Activated CD8-positive, alpha-beta T cell treated with anti-CD3 and anti-CD28 coated beads, Interleukin-2, amount 10 ng/mL, durations not matched to agents 7 days and 5 days (primary cell): ENCODE measurements at places on chromosomes 4 and X.

DNA sequence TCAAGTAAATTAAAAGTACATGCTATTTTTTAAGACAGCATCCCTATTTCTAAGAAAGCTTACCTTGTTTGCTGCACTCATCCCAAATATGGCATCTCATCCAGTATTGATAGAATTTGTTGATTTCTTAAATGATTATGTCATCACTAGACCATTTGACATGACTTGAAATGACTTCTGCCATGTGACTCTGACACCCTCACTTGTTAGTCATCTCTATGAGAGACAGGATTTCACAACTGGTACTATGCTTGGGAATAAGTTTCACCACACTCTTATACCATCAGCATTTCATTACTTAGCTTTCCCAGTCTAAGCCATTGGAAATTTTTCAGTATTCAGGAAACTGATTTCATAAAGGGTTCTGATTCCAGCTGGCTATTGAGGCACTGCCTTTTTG is 55.3 kb downstream of the TMPRSS11F start:
- DNase-seq: no peak

GRCh38 chr4:123588631-123589241 is 192.1 kb downstream of the SPRY1 start:
- no peak for DNase-seq

DNA sequence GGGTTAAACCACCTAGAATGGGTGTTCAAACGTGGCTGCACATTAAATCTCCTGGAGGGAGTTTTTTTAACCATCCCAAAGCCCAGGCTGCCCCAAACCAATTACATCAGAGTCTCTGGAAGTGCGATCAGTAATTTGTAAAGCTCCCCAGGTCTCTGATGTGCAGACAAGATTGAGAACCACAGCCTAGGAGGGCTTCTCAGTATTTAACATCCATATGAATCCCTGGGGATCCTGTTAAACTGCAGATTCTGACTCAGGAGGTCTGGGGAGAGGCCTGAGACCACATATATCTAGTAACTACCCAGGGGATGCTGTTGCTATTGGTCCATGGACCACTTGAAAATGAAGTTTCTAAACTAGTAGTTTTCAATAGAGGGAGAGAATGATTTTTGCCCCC is 42.6 kb downstream of the SMPX start:
- no peak for DNase-seq

DNA sequence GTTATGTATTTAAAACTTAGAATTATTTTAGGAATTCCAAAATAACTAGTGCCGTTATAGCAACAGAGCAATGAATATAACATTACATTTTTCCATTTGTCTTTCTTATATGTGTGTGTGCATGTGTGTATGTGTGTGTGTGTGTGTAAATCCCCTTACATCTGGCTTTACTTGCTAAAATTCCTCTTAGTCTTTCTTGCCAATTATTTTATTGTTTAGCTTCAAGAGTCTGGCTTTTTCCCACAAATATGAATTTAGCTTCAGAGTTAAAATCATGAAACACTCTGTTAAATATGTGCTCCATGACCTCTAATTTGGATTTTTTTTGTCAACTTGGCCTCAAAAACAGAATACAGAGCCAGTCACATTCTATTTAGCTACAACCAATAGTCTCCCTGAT is 18.9 kb downstream of the FGF13 start:
- no peak for DNase-seq

DNA sequence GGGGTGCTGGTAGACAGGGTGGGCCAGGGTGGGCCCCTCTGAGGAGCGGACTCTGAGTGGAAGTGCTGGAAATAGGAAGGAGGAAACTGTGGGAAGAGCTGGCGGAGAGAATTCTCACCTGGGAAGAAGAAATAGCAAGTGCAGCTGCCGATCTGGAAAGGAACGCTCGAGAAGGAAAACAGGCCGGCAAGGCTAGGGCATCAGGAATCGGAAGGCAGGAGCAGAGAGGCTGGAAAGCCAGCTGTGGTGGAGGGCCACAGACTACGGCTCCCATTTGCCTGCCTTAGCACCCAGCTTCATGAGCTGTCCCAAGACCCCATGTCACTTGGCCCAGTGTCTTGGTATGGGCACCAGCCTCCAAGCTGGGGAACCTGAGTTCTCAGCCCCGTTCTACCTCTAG is 37.3 kb downstream of the DCTD start:
- DNase-seq: no peak

DNA sequence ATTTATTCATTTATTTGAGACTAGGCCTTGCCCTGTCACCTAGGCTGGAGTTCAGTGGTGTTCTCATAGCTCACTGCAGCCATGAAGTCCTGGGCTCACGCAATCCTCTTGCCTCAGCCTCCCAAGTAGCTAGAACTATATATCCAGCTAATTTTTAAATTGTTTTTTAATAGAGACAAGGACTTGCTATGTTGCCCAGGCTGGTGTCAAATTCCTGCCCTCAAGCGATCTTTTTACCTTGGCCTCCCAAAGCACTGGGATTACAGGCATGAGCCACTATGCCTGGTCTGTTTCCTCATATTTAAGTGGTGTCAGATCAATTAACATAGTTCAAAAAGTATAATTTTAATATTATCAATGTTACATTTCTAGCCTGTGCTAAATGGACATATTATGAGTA is 68.5 kb downstream of the AFF1 start:
- DNase-seq: no peak

- no peak for DNase-seq
Measured at GRCh38 chr4:94634271-94634670, 123.5 kb upstream of the BMPR1B start.

GRCh38 chr4:37858872-37859271 is 32.0 kb upstream of the TBC1D1 start:
- DNase-seq: no peak

DNA sequence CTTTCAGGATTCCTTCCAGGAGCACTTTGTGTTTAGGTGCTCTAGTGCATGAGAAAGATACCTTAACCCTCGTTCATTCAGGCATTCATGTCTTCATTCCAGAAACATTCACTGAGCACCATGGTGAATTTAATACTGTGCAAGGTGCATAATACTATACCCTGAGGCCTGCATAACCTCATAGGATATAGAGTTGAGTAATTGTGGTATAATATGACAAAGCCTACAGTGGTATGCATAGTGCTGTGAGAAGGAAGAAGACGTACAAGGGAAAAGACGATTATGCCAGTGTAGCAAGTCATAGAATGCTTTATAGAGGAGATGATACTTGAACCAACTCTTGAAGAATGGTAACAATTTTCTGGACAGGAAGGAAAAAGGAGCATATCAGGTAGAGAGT is 34.3 kb downstream of the MTM1 start:
- DNase-seq: no peak

DNA sequence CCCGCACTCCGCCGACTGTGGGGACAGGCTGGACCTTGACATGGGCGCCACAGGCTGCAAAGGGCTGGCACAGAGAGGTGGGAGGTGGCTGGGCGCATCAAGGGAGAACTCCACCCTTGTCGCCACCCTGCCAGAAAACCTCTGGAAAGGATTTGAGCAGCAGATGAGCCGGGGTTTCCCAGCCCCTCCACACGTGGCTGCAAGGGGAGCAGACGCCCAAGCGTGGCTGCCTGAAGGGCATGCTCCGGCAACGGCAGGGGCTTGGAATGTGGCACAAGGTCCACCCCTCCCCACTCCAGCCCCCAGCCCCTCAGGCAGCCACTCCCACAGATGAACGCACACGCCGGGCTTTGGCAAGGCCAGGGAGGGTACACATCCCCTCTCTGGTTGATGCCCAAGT is 4.6 kb downstream of the BGN start:
- no peak for DNase-seq

GRCh38 chr4:140641789-140642439 is 73.2 kb upstream of the UCP1 start:
- DNase-seq: no peak

DNA sequence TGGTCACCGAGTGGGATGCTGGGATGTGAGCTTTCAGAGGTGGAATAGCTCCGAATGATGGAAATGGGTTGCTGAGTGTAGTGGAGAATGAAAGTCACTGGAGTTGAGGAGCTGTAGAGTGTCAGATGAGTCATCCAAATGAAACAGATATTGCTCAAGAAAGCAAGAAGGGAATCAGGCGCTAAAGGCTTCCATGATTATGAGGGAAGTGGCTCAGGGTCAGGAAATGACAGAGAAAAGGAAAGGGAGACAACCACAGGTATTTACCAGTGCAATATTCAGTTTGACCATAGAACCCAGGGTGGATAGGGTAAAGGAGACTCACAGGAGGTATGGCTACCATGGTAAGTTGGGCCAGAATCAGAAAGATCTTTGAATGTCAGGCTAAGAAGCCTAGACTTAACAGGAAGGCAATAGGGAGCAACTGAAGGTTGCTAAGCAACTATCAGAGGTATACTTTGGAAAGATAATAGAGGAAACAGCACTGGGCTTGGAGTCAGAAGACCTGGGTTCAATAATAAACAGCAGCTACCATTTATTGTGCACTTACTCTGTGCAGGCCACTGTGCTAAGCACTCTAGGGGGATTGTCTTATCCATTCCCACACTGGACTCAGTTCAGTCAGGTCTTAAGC is 11.7 kb downstream of the LAS1L start:
- DNase-seq: no peak

DNA sequence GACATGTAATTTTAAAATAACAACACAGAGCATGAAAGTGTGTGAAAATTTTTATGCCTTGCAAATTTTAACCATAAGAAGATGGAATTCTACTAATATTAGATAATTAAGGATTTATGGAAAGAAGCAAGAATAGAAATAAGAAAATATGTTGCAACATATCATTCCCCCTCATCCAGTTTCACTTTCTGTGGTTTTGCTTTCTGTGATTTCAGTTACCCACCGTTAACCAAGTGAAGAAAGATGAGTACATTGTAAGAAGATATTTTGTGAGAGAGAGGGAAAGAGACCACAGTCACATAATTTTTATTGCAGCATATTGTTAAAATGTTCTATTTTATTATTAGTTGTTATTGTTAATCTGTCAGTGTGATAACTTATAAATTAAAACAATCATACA is 77.9 kb downstream of the ADAM29 start:
- no peak for DNase-seq

DNA sequence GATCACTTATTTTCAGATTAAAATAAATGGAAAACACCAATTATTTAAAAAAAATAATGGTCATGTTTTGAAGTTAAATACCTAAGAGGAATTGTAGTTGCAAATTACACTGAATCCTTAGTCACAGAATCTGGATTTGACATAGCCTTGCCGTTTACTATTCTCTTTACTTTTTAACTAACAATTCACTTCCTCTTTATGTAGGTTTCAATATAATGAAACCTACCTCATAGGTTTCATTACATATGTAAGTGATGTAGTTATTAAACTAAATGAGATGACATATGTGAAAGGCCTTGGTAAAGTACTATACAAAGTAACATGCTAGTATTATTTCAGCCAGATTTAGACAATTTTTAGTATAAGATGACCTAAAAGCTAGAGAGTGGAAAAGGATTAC is 6.5 kb downstream of the SPP1 start:
- DNase-seq: no peak
